ENCODE measurements at places on chromosomes 12 and 14. TPM values are rescaled to one million over a fixed set of nuclear protein-coding genes. Genes with fewer than 3 reads are reported as not detected.

The NANOG gene
- total RNA-seq: 1.3 TPM

The KCNA1 gene
- 0.05 TPM for total RNA-seq

The OTUB2 gene
- total RNA-seq: 5.5 TPM

The EPYC gene
- not detected for total RNA-seq

The NEUROD4 gene
- total RNA-seq: 206 TPM

The PRICKLE1 gene
- total RNA-seq: 6.4 TPM

The GPR132 gene
- total RNA-seq: not detected

DNA sequence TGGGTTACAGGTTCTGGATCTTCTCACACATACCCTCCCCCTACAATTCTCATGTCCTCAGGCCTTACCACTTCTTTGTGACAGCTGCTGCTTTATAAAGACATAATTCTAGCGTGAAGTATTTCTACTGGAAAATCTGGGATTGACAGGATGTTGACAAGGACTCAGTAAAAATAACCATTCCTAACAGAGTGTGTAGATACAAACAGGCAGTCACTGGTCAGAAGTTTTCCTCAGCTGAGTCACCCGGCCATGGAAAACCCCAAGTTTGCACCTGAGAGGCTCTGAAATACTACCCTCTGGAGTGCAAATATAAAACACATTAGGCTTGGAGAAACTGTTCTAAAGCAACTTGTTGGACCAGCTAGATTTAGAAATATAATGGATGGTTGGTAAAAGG lies 54.4 kb downstream of the SPPL3 start:
- no peak overlapping the region for H3K4me3 ChIP-seq
- no peaks in the 10 kb centered on the region for H3K36me3 ChIP-seq
- no peak for DNase-seq
- no peaks in the 10 kb centered on the region for H3K27me3 ChIP-seq
- no peaks in the 10 kb centered on the region for H3K4me1 ChIP-seq

DNA sequence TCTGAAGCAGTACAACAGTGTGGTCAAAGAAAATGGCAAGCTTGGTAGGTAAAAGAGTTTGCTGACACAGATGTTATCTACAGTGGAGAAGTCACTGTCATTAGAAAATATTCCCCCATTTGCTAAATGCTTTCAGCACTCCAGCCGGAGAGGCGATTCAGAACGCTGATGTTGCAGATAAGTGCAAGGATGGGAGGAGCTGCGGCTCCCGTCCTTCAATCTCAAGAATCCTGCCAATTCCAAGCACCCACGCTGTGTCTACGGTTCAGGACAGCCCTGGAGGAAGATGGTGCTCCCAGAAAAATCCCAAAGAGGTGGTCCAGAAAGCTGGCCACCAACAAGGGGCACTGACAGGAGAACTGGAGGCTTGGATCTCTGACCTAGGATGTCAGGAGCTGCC lies 79.1 kb downstream of the ZFP36L1 start:
- DNase-seq: no peak
- peaks cover 6% of the 10 kb centered on the region for H3K27me3 ChIP-seq
- no peaks in the 10 kb centered on the region for H3K36me3 ChIP-seq
- no peak overlapping the region for H3K27ac ChIP-seq
- H3K4me1 ChIP-seq: peaks cover 3% of the 10 kb centered on the region
- no peak overlapping the region for H3K4me3 ChIP-seq

GRCh38 chr12:111532751-111533150 lies 66.4 kb downstream of the ATXN2 start:
- no peak overlapping the region for H3K4me3 ChIP-seq
- peaks cover 2% of the 10 kb centered on the region for H3K27me3 ChIP-seq
- H3K27ac ChIP-seq: no peak overlapping the region

DNA sequence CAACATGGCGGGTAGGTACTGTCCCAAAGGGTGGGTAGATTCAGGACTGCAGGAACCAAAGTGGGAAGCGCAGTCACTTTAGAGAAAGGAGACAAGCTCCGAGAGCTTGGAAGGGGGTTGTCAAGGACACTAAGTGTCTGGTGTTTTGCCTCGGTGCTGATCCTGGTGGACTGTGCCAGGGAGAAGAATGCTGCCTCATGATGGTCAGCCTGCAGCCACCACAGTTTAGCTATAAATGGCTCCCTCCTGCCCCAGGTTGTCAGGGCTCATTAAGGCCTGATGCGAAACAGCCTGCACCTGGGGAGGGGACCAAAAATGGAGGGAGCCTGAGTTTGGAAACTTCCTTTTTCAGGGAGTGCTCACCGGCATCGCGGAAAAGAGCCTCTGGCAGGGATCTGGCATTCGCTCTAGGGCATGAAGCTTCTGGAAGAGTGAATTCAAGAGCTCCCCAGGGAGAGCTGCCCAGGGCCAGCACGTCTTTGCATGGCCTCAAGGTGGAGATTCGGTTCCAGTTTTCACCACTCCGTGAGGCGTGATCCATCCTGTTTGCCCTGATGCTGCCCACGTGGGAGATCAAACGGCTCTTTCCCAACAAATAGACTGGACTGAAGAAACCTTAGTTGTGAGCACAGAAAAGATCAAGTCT lies 164.0 kb downstream of the FOXN3 start:
- H3K36me3 ChIP-seq: peaks cover 14% of the 10 kb centered on the region
- peak overlapping the region; percentile 66 for H3K4me3 ChIP-seq

GRCh38 chr12:3263282-3263681 lies 186.1 kb downstream of the TSPAN9 start:
- H3K4me3 ChIP-seq: peak overlapping the region; percentile 40
- peak overlapping the region; percentile 75 for H3K27ac ChIP-seq
- peaks cover 56% of the 10 kb centered on the region for H3K4me1 ChIP-seq
- DNase-seq: no peak
- H3K36me3 ChIP-seq: peaks cover 7% of the 10 kb centered on the region
- H3K27me3 ChIP-seq: peaks cover 24% of the 10 kb centered on the region
